Inflammatory macrophage (primary cell): ENCODE measurements at places on chromosomes 16 and 17.

GRCh38 chr17:17663160-17664063, 17.8 kb upstream of the RAI1 start:
- DNase-seq: peak; percentile 46

DNA sequence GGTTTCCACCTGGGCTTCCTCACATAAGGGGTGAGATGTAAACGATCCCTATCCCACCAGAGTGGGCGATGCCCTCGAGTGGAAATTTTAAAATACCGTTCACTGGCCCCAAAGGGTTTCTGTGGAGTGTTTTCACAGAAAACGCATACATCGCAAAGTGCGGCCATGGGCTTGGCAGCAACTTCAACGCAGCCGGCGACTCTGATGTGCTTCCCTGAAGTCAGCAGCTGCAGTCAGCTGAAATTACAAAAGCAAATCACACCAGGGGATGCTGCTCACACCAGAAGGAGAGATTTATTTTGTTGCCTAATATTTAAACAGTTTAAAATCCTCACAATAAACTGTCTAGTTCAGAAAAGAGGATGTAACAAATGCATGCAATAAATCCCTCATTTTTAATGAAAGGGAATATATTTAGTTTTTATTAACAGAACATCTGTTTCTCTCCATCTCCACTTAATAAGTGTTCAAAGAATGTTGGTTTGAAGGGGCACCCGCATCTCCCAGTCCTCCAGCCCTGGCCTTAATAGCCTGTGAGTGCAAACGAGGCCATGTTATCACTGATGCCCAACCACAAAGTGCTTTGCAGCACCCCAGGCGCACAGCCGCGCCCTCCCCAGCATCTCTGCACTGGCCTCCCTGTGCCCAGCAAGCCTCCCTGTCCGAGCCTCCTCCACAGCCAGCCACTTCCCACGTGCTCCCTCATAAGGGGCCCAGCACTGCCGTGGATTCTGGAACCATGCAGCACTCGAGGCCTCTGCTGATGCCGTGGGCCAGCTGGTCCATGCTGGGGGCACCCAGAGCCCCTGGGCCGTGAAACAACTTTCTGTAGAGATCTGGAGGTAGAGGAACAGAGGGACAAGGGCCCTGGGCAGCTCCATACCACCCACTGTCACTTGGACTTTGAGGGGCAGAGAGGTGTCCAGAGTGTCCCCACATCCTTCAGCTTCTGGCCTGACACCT, 17.3 kb upstream of the XYLT2 start:
- DNase-seq: no peak

GRCh38 chr17:57984261-57984890, 3.7 kb downstream of the VEZF1 start:
- DNase-seq: no peak

DNA sequence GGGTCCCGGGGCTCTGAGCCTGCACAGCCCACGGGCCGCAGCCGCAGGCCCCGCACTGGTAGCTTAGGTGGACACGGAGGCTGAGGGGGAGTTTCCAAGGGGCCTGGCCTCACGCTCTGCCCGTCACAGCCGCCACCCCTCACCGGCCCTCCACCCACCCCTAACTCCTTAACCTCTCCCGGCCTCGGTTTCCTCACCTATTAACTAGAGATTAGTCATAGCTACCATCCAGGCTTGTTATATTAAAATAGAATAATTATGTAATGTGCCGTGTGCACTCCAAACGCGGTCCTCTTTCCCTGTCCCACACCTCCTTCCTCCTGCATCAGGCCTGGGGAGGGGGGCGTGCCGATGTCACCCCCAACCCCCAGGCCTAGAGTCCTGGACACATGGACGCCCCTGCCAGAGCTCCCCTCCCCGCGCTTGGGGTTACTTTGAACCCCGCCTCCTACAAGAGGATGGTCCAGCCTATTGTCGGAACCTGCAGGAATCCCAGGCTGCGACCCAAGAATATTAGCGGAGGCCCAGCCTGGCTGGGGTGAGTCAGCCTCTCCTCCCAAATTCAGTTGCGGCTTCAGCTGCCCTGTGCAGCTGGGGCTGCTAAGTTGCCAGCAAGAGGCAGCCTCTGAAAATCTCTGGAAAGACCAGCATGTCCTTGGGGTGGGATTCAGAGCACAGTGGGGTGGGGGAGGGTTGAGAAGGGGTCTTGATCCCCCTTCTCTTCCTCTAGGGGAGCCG, 17.3 kb downstream of the SOCS3 start:
- no peak for DNase-seq

GRCh38 chr17:66647391-66647983, 187.4 kb upstream of the CACNG5 start:
- no peak for DNase-seq
